ENCODE measurements at places on chromosomes 5 and 9.

- DNase-seq, result no peak
These were observed 523.5 kb upstream of the CLINT1 start for GRCh38 chr5:158382473-158382872.

GRCh38 chr5:126464959-126465358, 41.8 kb downstream of the GRAMD2B start:
- DNase-seq, result no peak

- no peak for DNase-seq
These were observed 2.3 kb downstream of the TGFBI start for GRCh38 chr5:136030956-136031611.

DNA sequence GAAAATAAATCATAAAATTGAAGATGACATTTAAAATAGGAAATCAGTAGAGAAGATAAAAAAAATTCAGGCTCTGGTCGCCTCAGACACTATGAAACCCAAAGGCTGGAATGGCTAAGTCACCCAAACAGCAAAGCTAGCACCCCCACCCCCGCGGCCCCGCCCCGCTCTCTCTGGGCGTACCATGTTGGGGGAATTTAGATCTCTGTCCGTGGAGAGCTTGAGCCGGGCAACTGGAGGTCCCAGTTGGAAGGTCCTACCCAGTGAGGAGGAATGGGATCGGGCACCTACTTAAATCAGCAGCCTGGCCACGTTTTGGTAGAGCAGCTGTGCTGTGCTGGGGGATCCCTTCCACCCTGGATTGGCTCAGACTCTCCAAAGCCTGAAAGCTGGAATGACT, 150.6 kb upstream of the ANKRD55 start:
- DNase-seq, result no peak

DNA sequence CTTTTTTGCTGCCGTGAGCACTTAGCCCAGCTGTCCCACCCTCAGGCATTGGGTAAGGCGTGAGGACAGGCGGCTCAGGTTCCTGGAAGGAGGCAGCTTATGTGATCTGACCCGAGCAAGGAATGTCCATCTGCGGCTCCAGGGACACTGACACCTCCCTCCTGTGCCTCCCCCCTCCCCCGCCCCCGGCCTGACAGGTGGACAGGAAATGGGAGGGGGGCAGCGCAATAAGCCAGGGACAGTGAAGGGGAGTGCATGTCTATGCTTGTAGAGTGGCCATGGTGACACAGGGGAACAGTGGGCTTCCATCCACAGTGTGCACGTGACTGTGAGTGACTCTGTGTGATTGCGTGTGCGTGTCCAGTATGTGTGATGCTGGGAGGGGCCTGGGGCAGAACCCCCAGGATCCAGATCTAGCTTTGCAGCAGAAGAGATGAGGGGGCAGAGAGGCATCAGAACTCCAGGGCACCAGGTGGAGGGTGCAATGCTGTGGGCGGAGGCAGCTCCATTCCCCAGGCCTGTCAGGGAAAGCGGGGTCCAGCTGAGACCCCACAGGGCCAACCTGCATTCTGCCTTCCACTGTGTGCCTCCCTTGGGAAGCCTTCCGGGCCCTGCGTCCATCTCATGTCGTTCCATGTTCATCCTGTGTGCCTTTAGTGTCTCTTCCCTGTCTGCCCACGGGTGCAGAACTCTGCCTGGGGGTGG, 30.5 kb downstream of the CNTFR start:
- no peak for DNase-seq

DNA sequence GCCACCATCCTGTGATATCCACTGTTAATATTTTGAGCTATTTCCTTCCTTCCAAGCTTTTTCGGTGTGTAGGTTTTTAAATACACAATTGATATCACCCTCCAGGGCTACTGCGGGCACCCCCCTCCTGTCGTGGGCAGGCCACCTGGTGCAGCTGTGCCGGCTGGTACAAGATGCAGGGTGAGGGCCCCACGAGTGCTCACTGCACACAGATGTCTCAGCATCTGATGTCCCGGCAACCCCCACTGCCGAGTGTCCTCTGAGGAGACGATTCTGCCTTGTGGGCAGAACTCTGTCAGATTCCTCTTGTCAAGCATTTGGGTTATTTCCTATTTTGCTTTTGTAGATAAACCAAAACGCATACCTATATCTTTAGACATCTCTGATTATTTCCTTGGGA, 25.1 kb downstream of the CACNA1B start:
- DNase-seq, result no peak

GRCh38 chr5:118451697-118452247, 536.6 kb downstream of the DTWD2 start:
- DNase-seq, result no peak

DNA sequence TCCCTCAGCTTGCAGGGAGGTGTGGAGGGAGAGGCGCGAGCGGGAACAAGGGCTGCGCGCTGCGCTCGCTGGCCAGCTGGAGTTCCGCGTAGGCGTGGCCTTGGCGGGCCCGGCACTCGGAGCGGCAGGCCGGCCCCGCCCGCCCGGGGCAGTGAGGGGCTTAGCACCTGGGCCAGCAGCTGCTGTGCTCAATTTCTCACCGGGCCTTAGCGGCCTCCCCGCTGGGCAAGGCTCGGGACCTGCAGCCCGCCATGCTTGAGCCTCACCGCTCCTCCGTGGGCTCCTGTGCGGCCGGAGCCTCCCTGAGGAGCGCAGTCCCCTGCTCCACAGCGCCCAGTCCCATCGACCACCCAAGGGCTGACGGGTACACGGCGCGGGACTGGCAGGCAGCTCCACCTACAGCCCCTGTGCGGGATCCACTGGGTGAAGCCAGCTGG, 1516.4 kb downstream of the EFNA5 start:
- DNase-seq, result no peak

DNA sequence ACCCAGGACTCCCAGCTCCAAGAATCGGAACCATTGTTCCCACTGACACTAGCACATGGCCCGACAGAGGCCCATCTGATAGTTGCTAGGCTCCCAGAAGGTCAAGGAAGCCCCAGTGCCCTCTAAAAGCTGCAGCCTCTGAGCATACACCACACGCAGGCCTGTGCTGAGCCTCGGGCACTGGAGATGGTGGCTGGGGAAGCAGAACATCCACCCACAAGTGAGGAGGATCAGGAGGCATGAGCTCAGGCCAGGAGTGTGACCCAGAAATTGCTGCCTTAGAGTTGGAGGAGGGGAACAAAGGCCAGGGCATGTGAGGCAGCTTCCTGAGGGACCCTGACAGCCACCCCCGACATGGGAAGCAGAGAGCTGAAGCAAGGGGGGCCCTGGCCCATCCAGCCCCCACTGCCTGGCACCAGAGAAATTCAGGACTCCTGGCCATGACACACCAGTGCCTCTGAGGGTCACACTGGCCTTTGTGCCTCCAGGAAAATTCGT, 21.4 kb downstream of the IPPK start:
- no peak for DNase-seq

- DNase-seq, result no peak
These were observed 156.0 kb upstream of the MAST4 start for GRCh38 chr5:66440202-66440680.

GRCh38 chr5:149724884-149725283, 5.2 kb upstream of the PPARGC1B start:
- DNase-seq, result no peak

GRCh38 chr9:80375477-80375876, 803.7 kb downstream of the TLE4 start:
- no peak for DNase-seq

GRCh38 chr9:134870746-134871662, 9.6 kb upstream of the FCN2 start:
- no peak for DNase-seq

DNA sequence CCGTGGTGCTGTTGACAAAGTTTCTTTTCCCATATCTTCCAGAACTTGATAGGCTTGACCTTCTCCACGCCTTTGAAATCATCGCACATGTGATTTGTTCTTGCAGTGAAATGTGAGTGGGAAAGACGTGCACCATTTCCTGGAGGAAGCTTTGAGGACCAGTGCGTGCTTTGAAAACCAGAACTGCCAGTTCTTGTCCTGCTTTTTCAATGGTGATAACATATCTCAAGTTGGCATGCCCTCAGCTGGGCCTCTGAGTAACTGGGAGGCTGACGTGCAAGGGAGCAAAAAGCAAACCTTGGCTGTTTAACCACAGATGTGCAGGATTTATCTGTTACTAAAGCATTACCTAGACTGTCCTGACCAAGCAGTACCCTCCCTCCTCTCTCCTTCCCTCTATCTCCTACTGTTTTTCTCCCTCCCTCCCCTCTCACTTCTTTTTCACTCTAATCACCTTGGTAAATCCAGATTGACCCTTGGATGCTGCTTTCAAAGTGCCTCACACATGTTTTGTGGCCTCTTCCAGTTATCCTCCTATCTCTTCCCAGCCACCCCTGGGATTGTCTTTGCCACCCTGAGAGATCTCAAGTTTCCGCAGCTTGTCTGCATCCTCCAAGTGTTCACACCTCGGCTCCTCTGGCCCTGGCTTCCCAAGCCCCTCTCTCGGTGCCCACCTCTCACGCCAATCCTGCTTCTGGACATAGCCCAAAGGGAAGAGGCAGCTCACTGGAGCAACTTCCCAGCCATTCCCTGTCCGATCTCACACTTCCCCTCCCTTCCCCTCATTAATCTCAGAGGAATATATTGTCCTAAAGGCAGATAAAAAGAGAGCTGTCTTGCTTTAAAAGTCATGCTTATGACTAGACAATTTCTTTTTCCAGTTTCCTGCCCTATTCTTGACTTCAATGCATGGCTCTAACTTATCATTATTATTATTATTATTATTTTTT, 198.3 kb downstream of the ERCC6L2 start:
- no peak for DNase-seq

Measured in NCI-H1694 (cell line).